ENCODE measurements at places on chromosomes 5 and 9.

DNA sequence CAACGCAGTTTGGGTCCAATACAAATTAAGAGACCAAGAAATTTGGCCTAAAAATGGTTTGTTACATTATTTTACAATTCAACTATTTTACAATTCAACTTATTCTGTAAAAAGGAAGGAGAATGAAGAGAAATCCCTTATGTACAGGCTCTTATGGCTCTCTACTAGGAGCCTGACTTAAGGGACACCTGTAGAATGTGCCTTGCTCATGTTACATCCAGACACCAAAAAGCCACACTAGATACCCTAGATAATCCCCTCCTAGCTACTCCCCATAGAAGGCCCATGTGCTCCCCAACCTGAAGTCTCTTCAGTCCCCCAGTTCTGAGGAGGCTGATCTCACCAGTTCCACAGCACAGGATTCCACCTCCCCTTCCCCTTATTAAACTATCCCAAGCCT is 14.1 kb upstream of the NNT start:
- no peak for DNase-seq

DNA sequence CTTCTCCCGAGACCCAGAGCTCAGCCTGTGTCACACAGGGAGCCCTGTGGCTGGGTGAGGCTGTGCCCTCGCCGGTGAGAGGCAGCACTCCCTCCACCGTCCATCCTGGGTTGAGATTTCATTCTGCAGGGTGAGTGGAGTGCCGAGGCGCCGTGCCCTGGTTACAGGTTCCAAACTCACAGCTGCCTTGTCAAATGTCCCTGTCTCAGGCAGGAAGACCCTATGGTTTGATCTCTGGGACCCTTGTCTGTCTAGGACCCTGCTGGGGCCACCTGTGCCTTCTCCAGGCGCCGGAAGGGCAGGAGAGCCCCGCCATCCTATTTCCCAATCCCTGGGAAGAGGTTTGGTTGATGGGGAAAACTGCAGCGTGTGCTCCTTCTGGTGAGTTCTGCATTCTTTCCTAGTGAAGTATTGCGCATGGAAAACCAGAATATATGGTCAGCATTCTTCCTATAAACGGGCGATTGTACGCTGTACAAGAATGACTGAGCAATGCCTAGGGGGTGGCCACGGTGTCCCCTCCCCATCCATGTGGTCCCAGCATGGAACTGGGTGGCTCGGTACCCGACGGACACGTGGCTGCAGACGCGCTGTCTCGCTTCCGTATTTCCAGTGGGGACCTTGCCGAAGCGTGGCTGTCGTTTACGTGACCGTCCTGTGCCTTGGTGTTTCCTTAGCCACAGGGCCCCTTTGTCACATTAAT is 95.9 kb upstream of the COL5A1 start:
- DNase-seq, result no peak

GRCh38 chr9:94734054-94734754 is 7.7 kb downstream of the AOPEP start:
- DNase-seq, result no peak

GRCh38 chr9:106930477-106930876 is 67.5 kb downstream of the ZNF462 start:
- DNase-seq, result no peak

DNA sequence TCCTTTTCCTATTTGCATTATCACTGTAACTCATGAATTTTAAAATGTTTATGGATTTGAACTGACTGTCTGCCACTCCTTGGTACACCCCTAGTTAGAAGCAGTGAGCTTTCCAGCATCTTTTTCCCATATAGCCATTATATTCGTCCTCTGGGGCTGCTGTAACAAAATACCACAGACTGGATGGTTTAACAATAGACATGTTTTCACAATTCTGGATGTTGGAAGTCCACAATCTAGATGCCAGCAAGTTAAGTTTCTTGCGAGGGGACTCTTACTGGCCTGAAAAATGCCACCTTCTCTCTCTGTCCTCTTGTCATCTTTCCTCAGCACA is 530.0 kb downstream of the SEMA5A start:
- no peak for DNase-seq

DNA sequence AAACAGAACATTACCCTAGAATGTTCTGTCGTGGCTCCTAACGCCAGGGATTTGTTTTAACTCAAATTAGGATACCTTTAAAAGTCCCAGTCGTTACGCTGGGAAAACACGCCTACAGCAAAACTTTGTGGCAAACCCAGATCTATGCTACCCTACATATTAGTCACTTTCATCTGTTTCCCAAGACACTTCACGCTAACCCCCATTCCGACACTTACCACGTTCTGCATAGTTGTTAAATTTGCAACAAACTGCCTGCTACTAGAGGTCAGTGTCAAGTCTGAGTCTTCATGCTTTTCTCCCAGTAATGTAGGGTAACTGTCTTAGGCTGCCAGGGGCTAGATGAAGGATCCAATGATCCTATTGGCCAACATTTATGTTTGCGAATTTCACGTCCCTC is 140.3 kb downstream of the RASEF start:
- DNase-seq, result no peak

GRCh38 chr9:16266648-16267276 is 603.7 kb downstream of the BNC2 start:
- no peak for DNase-seq

- DNase-seq, result no peak
Observed at GRCh38 chr5:143249851-143250250, 153.6 kb downstream of the NR3C1 start.

GRCh38 chr5:139677736-139678613 is 29.8 kb downstream of the CXXC5 start:
- no peak for DNase-seq

DNA sequence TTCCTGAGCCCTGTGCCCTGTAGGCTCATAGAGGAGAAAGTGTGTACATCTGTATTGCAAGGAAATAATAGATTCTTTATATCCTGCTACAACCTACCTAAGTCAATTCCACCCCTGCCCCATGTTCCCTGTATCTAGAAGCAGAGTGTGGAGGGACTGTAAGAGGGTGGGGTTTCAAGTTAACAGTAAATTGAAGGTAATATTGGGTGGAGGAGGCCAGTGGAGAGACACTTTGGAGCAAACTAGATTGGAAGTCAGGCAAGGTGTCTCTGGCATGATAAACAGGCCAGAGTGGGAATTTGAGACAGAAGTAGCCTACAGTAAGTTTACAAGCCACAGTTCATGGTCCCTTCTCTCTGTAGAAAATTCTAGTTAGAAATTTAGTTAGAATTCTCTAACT is 2.3 kb upstream of the HEMGN start:
- no peak for DNase-seq

GRCh38 chr9:109969011-109969410 is 189.0 kb downstream of the PALM2AKAP2 start:
- DNase-seq, result no peak

DNA sequence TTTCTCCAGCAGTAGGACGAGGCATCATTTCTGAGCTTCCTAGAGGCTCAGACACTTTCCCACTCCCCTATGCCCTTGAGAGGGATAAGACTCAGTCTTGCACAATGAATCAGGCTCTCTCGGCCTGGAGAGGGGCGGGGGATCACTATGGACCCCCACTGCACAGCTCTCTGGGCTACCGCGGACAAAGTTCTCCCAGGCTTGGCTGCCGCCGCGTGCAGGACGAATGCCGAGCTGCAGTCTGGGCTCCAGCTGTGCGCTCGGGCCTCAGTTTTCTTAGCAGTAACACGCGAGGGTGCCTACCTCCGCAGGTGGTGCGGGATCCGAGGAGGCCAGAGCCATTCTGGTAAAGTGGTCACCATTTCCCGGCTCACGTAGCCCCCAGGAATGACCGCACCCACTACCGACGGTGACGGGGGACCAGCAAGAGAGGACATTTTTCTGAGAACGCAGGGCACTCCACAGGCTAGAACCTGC is 3.4 kb upstream of the MYORG start:
- no peak for DNase-seq

- no peak for DNase-seq
Observed at GRCh38 chr5:11224436-11225187, 463.6 kb upstream of the DAP start.

DNA sequence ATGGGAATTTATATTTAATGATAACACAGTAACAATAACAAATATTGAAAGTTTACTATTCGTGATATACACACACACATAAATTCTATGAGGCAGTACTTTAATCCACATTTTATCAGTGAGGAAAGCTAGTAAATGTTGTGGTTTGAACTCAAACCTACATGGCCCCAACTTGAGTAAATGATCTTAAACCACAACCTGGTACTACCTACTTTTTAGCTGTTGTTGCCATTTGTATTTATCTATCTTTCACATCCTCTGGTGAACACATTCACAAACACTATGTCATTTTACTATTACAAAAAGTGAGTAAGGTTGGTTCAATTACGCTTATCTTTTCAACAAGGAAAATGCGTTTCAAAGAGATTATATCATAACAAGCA is 186.1 kb downstream of the SMC2 start:
- no peak for DNase-seq

DNA sequence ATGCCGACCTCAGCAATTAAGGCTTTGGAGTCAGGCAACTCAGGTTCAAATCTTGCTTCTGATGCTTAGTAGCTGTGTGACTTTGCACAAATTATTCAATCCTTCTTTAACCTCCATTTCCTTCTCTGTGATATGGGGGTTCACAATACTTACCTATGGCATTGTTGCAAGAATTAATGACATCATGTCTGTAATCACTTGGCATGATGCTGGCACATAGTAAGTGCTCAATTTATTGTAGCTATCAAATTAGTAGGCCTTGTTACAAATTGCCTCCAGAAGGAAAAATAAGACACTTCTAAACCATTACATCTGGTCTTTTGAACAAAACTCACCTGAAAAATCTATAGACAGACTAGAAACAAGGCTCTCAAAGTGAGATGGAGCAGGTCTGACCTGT is 29.9 kb upstream of the NDFIP1 start:
- DNase-seq, result no peak

- DNase-seq, result no peak
Observed at GRCh38 chr5:40676613-40677343, 2.9 kb upstream of the PTGER4 start.
